ENCODE measurements at places on chromosomes 4 and X.

DNA sequence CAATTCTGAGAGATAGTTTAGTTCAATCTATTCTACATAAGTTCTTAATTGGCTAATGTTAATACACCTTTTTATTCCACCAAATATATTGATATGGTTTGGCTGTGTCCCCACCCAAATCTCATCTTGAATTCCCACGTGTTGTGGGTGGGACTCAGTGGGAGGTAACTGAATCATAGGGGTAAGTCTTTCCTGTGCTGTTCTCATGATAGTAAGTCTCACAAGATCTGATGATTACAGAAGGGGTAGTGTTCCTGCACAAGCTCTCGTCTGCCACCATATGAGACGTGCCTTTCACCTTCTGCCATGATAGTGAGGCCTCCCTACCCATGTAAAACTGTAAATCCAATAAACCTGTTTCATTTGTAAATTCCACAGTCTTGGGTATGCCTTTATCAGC is 11.3 kb downstream of the PPA2 start:
- DNase-seq = no peak

- DNase-seq = no peak
These were observed 281.7 kb downstream of the ZNF674 start for GRCh38 chrX:46263494-46263893.

DNA sequence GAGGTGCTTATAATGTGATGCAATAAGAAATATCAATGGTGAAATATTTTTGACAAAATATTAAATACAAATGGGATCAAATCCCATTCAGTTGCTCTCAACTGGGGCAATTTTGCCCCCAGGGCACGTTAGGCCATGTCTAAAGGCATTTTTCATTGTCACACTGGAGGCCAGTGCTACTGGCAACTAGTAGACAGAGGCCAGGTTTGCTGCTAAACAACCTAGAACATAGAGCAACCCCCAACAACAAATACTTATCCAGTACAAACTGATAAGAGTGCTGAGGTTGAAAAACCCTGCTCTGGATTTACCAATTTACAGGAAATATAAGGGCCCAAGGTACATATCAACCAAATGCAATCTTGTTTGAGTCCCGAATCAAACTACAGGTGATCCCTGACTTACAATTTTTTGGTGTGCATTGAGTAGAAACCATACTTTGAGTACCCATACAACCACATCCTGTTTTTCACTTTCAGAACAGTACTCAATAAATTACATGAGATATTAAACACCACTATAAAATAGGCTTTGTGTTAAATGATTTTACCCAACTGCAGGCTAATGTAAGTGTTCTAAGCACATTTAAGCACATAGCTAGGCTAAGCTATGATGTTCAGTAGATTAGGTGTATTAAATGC is 237.5 kb downstream of the HNRNPD start:
- DNase-seq = no peak

- DNase-seq = peak; percentile 75
These were observed 19.4 kb upstream of the SMIM31 start for GRCh38 chr4:164734484-164734883.

GRCh38 chr4:10346023-10346422 is 111.2 kb downstream of the ZNF518B start:
- no peak for DNase-seq

GRCh38 chr4:23441530-23442069 is 448.2 kb downstream of the PPARGC1A start:
- no peak for DNase-seq

- DNase-seq = no peak
These were observed 848.6 kb upstream of the PABPC4L start for GRCh38 chr4:135050086-135050717.

- no peak for DNase-seq
These were observed 60.0 kb downstream of the ATP8A1 start for GRCh38 chr4:42596918-42597317.

DNA sequence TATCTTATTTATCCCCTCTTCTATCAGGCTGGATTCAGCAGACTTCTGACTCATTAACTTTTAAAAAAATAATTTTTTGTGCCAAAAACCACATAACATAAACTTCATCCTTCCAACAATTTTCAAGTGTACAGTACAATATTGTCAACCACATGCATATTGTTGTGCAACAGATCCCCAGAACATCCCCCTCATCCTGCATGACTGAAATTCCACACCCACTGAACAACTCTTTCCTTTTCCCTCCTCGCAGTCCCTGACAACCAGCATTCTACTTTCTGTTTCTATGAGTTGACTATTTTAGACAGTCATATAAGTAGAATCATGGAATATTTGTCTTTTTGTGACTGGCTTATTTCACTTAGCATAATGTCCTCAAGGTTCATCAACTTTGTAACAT is 2.2 kb upstream of the MID2 start:
- DNase-seq = no peak

GRCh38 chr4:140296335-140297220 is 76.9 kb upstream of the SCOC start:
- peak; percentile 1 for DNase-seq

DNA sequence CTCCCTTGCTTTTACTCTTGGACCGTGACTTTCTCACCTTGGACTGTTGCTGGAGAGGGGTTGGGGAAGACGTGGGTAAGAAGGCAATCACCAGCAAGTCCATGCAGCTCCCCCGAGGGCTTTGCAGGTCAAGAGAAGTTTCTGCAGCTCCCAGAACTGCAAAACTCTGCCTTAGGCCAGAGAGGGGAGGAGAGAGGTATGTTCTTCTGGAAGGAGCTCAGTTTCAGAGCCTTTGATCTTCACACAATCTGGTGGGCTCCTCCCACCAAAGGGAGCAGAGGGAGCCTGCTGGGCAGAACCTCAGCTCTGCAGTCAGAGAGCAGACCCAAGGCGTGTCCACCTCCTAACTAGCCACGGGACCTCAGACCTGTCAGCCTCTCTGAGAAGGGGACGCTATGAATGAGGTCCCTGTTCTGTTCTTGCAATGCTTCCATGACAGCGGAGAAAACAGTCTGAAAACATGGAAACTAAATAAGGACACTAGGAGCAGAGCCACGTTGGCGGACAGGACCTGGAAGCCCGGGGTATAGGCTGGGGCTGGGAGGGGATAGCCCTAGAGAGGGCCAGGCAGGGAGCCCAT is 92.8 kb downstream of the EVC2 start:
- no peak for DNase-seq

- DNase-seq = no peak
These were observed 515.6 kb upstream of the GNPDA2 start for GRCh38 chr4:45241976-45242375.

- DNase-seq = peak; percentile 86
These were observed 101.9 kb upstream of the SLC7A11 start for GRCh38 chr4:138344054-138344453.

- DNase-seq = no peak
These were observed 378.9 kb downstream of the PPP1R2C start for GRCh38 chrX:42398967-42399631.

DNA sequence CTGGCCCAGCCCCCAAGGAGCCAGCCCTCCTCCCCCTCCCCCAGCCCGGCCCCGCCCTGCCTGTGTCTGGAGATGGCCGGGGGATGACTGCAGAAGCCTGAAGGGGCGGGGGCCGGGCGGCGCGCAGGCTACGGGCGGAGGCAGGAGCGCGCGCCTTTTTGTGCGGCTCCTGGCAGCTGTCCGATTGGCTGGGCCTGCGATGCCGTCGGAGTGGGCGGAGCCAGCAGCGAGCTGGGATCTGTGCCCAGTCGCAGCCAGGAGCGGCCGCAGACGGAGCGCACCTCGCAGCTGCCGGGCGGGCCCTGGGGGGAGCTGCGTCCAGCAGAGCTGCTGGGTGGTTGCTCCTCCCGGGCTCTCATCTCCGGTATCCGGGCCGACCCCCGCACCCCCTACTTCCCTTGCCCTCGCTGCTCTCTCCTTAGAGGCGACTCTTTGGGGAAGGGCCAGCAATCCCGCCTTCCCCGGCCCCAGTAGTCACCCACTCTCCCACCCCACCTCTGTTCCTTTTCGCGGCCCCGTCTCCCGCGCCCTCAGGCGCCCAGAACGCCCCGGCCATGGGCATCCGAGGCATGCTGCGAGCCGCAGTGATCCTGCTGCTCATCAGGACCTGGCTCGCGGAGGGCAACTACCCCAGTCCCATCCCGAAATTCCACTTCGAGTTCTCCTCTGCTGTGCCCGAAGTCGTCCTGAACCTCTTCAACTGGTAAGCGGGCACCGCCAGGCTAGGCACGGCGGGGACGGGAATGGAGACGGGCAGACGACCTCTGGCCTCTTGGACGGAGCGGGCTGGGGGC is at the start of gene GABRQ:
TSS of gene GABRQ (plus strand) at position 247 of the 794 bp plus-strand sequence. CDS start at position 555, 308 bp downstream.
- no peak for DNase-seq

DNA sequence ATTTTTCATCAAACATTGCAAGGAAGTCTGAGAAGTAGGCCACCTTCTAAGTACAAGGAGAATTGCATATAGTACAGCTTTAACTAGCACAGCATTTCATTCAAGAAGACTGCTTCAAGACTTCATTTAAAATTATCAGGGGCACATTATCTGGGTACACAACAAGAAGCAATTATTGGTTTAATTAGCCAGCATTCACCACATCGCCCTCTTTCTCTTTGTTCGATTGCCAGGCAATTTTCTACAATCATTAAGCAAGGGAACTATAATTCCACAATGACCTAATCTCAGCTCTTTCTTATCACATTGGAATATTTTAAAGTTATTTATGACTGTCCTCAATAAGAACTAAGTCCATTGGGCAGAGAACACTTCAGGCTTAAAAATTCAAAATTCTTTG is 1347.1 kb upstream of the PABPC4L start:
- DNase-seq = no peak

- DNase-seq = peak; percentile 16
These were observed 20.0 kb upstream of the EFNB1 start for GRCh38 chrX:68808686-68809357.

- no peak for DNase-seq
These were observed 36.7 kb upstream of the CXXC4 start for GRCh38 chr4:104531390-104531789.

- DNase-seq = no peak
These were observed 6.6 kb downstream of the FREM3 start for GRCh38 chr4:143693856-143694255.

- no peak for DNase-seq
These were observed 118.7 kb downstream of the ENPP6 start for GRCh38 chr4:184099000-184099399.

GRCh38 chr4:184534511-184535391 is 60.4 kb upstream of the IRF2 start:
- DNase-seq = peak; percentile 89

DNA sequence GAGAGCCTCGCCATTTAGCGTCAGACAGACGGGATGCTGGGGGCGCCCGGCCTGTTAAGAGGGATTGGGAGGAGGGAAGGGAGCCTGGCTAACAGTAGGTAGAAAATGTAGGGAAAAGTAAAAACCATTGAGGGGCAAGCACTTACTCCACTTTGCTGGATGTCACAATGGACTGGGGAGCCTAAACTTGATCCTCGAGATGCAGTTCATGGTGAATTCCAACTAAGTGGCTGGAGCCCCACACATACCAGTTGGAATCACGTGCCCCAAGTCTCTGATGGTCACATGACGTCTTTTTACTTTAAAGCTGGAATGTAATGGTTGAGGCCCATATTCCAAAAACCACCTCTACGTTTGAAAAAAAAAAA is 1.5 kb downstream of the PLS3 start:
- no peak for DNase-seq

DNA sequence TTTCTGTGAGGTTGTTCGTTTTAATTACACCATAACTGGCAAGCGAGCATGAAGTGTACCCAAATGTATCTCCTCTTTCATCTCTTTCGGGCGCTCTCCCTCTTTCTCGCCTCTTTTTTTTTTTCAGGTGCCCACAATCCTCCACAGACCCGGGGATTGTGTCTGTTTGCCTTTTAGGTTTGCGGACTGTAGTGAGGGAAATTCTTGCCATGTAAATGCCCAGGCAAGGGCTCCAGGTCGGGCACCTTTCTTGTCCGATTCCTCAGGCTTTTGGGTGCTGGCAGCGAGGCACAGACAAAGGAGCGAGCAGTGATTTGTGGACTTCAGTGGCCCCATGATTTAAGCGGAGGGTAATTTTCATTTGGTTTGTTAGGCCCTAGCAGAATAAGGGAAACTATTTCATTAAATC is 1.1 kb upstream of the PHOX2B start:
- DNase-seq = no peak

GRCh38 chr4:40058121-40058520 is 1.5 kb downstream of the N4BP2 start:
- DNase-seq = no peak

GRCh38 chr4:76282941-76283689 is 23.4 kb upstream of the STBD1 start:
- DNase-seq = no peak

GRCh38 chr4:2861631-2862436 is 18.2 kb downstream of the ADD1 start:
- peak; percentile 63 for DNase-seq

GRCh38 chr4:79852305-79852730 is 220.7 kb downstream of the ANTXR2 start:
- DNase-seq = no peak

GRCh38 chr4:62814510-62815047 is 1594.7 kb downstream of the TECRL start:
- DNase-seq = peak; percentile 81

DNA sequence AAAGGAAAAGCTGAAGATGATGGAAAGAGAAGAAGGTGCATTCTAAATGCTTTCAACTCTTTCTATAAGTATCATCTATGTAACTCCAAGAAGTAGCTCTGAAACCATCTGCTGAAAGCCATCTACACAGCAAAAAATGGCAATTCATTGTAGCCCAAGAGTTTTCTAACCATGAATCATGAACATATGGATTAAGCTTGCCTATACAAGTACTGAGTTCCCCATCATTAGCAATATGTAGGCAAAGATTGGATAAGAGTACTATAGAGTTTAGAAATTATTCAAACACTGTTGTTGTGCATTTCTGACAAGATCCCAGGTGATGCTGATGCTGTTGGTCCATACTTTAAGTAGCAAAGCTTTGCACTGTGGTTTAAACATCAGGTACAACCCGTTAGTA is 11.2 kb downstream of the DAPP1 start:
- DNase-seq = no peak

DNA sequence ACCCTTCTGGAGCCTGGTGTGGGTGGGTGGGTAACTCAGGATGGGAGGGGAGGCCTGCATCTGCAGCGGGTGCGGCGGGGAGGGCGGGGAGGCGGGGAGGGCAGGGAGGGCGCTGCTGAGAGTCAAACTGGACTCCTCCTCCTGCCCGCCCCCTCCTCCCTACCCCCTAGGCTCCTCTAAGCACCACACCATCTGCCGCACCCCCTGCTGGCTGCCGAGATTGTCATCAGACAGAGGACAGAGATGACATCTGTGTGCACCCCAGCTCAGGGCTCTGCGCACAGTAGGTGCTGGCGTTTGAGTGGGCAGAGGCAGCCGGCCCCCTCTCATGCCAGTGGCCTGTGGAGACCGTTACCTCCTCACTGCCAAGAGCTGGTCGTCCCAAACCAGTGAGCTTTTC is 10.6 kb upstream of the HMX1 start:
- DNase-seq = no peak

- no peak for DNase-seq
These were observed 15.4 kb downstream of the NIPAL1 start for GRCh38 chr4:48031802-48032525.

- no peak for DNase-seq
These were observed at the start of gene IL9R for GRCh38 chrX:155997436-155997835. TSS of gene IL9R (plus strand) at chrX:155997696. CDS start at chrX:155997760, 64 bp downstream.

- DNase-seq = peak; percentile 6
These were observed 25.2 kb upstream of the ATXN3L start for GRCh38 chrX:13345037-13345436.

- peak; percentile 28 for DNase-seq
These were observed 226.2 kb downstream of the PALLD start for GRCh38 chr4:168723020-168723419.

- DNase-seq = peak; percentile 47
These were observed 15.4 kb upstream of the OCIAD1 start for GRCh38 chr4:48815483-48815882.

GRCh38 chr4:2302387-2303119 is 40.6 kb upstream of the MXD4 start:
- DNase-seq = no peak

GRCh38 chr4:148778980-148779675 is 336.9 kb upstream of the NR3C2 start:
- no peak for DNase-seq

Data from MV-4-11 (cell line).